Left kidney (tissue), 8 donors: ENCODE measurements at places on chromosomes 1 and 21.

DNA sequence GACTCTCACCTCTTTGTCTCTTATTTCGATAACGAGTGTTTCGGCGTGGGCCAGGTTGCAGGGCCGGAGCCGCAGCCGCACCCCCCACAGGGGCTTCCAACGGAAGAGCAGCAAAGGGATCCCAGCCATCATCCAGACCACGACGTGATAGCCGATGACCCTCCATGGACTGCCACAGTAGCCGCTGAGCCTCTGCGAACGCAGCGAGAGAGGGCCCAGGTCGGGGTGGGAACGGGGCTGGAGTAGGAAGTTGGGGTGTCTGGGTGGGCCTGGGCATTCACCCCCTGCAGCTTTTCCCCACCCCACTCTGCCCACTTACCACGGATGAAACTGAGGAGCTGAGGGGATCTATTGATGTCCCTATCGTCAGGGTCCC lies 6.4 kb downstream of the ATP13A2 start:
- DNase-seq, result no peak

DNA sequence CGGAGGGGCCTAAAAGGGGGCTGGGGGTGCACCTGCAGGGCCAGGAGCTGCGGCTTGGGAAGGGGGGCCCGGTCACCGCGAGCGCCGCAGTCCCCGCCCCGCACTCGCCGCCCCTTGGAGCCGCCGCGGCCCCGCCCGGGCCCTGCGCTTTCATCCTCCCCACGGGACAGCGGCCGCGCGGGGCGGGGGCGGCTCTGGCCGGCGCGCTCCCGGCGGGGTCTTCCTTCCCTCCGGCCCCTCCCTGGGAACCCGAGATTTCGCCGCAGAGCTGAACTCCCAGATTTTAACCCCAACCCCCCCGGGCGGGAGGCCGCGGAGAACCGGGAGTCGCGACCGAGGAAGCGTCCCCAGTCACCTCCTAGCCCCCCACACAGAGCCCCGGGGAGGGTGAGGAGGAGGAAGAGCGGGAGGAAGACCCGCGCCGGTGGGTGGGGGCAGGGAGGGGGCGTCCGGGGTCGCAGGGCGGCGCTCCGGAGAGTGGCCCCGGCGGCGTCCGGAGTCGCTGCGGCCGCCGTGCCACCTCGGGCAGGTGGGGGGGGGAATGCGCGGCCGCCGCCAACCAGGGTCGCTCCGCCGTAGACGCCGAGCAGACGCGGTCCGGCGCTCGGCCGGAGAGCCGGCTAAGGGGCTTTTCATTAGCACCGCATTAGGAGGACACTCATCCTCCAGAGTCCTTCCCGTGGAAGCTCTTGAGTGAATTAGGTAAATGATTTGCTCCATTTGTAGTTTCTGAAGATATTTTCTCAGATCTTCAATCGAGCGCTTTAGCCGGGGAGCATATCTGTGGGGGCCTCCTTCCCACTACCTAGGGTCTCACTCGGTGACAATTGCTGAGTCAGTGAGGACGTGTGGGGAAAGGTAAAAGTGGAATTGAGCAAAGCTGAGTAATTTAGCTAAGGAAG lies 31.6 kb upstream of the NFIA start:
- no peak for DNase-seq

DNA sequence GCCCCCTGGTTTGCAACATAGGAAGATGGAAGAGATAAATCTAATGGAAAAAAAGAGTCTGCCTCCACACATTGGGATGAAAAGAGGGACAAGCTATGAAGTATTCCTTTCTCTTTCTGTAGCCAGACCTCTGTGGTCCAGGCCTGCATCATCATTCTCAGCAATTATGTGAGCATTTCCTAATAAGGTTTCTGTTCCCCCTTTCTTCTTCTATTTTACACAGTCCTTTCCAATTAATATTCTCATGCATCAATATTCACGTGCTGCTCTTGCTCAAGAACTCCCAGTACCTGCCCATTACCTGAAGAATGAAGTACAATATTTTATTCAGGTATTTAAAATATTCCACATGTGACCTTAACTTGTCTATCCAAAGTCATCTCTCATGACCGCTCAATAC lies 8.2 kb upstream of the SLC30A1 start:
- no peak for DNase-seq

GRCh38 chr1:7596126-7596965 lies 174.8 kb upstream of the VAMP3 start:
- no peak for DNase-seq

DNA sequence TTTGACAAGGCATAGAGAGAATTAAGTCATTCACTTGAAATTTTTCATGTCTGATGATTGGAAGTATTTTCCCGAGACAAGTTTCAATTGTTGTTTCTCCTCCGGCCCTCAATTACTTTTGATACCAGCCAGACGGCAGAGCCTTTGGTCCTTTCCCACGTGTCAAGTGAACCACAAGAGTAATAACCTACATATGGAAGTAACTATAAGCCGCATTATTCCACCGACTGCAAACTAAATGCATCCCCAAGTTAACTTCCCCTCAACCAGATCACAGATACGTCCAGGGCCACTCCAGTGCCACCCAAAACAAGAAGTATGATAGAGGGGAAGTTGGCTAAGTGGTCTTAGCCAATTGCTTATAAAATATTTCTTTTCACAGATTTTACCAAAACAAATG lies 20.2 kb downstream of the COLGALT2 start:
- no peak for DNase-seq
